CD14-positive monocyte (primary cell): ENCODE measurements at places on chromosomes 1 and 21.

- DNase-seq: no peak
Measured at GRCh38 chr1:116834595-116834994, 75.1 kb upstream of the PTGFRN start.

GRCh38 chr1:117093091-117093534 lies 28.4 kb downstream of the TRIM45 start:
- DNase-seq: no peak

DNA sequence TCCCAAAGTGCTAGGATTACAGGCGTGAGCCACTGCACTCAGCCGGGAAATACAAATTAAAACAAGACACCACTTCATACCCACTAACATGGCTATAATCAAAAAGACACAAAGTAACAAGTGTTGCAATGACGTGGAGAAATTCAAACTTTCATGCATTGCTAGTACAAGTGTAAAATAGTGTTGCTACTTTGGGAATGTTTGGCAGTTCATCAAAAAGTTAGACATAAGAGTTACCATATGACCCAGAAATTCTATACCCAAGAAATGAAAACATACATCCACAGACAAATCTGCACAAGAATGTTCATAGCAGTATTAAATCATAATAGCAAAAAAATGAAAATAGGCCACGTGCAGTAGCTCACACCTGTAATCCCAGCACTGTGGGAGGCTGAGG lies 16.4 kb downstream of the FOXJ3 start:
- DNase-seq: no peak

DNA sequence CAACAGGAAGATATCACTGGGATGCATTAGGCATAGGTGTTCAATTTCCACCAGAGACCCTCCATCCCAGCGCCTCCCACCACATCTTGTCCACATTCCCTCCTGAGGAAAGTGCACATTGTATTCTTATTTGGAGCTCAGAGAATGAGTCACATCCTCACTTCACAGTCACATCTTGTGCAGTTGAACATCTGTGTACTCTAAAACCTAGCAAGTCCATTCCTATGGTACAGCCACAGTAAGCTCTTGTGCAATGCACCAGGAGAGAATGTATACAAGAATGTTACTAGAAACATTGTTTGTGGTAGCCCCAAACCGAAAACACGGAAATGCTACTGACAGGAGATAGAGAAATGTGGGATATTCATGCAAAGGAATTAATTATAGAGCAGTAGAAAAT lies 1.6 kb upstream of the KDF1 start:
- DNase-seq: no peak

DNA sequence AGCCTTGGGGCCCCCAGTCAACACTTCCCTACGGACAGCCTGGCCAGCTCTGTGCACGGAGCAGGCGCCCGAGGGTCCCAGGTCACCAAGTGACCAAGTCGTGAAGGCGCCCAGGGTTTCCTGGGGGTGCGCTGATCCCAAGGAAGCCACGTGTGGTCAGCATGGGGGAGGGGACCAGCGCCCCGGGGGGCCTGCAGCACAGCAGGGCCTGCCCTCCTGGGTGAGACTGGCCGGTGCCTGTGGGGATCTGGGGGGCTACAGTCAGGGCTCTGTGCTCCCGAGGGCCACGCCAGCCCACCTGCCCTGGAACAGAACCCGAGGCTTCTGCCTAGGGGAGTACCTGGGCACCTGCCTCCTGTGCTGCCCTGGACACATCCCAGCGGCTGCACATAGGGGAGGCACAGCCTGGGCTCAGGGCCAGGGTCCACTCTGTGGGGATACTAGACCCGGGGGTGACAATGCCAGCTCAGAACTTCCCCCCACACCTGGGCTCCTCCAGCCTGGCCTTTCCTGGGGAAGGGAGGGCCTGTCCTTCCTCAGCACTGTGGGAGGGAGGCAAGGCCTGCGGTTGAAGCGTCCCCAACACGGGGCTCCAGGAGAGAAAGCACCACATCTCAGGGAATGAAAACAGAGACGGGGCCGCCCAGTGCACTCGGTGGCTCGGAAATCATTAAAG lies 6.2 kb upstream of the POFUT2 start:
- DNase-seq: no peak

DNA sequence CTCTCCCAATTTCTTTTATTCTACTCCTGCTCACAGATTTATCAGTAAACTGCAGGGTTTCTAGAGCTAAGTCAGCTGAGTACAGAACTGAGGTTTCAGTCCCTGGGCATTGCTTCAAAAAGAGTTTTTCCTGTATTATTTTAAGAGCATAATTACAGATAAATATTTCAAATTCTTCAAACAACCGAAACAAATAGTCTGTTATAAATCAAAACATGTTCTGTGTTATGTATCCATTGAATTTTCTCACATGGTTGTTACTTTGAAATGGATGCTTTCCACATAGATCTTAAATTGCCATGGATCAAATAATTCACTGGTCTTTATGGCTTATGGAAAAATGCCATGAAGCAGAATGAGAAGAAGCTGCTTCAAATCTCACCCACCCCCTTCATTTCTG lies 64.5 kb downstream of the LRRC8C start:
- no peak for DNase-seq

DNA sequence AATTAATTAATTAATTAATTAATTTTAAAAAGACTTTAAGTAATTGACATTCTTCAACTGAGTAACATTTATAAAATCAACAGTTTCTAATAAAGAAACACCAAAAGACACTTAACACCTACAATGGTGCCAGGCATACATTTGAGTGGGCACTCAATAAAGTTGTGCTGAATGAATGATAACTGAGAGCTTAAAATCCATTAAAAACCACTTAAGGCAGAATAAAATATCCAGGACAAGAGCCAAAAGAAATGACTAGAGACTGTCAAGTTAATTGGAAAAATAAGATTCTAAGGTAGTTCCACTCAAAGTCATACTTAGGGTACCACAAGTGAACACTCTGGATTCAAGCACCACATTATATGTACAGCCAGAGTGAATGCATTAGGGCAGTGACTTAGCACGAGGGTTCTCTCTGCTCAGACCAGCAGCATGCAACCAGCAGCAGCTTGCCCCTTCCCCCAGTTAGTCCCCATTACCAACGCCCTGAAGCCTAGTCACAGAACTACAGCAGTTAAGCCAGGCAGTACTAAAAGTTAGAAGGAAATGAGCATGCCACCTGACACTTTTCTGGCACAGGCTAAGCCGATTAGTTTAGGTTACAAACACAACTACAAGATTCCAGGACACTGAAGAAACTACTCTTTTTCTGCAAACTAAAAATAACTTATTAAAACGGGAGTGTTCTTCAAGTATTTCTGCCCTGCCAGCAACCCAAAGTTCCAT lies 46.5 kb downstream of the LUZP1 start:
- no peak for DNase-seq

DNA sequence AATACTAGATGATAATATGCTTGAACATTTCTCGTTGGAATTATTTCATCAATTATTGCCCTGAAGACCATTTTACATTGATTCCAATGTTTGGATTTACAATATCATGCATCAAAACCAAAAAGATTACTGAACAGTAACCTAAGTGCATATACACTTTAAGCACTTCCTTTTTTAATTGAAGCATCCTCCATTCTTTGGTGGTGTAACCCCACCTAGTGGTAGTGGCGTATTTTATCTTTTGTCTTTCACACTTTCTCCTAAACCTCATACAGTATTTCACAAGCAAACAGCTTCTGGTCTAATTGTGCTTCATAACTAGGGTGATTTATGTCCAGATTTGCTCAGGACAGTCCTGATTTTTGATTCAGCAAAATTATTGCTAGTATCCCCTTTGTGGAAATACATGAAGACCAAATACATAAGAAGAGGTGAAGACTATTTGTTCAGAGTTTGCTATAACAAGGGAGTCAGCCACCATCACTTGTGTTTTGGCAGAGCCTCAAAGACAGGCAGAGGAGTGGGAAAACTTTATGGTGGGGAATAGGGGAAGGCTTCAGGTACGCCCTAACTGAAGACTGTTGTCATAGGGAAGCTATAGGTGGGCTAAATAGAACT lies 3.4 kb upstream of the NVL start:
- peak; percentile 68 for DNase-seq

GRCh38 chr1:83970114-83970513 lies 28.8 kb downstream of the TTLL7 start:
- no peak for DNase-seq

DNA sequence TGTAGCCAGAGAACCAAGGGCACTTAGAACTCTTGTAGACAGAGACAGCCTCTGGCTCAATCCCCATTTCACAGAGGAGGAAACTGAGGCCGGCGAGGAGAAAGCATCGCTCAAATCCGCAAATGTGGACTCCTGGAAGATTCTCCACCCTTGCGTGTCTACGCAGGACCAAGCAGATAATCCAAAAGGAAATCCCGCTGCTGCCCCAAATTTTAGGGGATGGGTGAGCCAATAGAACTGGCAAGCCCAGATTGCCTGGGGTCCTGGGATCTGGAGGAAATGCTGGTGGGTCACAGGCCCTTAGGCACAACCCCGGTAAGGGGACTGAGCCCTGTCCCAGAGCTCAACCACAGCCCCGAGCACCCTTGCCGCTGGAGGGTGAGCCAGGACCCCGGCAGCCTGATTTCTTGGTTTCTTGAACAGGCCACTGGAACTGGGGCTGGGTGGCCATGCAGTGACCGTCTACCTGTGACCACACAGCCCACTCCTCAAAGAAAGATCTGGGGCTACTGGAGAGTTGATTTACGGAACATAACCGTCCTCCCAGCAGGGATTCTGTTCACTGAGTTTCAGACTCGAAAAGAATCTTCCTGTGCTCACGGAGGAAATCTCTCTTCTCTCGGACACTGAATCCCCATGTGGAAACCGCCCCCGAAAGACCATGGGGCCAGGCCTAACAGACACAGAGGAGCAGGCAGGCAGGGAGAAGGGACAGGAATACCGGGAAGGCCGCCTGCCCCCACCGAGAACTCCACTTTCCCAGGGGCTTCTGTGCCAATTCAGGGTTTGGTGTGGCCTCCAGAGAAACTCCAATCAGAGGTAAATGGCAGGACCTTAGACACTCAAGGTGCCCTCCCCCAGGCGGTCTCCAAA lies 238.4 kb downstream of the NPHP4 start:
- no peak for DNase-seq

- no peak for DNase-seq
Measured at GRCh38 chr1:31380181-31380580, 7.3 kb upstream of the FABP3 start.

DNA sequence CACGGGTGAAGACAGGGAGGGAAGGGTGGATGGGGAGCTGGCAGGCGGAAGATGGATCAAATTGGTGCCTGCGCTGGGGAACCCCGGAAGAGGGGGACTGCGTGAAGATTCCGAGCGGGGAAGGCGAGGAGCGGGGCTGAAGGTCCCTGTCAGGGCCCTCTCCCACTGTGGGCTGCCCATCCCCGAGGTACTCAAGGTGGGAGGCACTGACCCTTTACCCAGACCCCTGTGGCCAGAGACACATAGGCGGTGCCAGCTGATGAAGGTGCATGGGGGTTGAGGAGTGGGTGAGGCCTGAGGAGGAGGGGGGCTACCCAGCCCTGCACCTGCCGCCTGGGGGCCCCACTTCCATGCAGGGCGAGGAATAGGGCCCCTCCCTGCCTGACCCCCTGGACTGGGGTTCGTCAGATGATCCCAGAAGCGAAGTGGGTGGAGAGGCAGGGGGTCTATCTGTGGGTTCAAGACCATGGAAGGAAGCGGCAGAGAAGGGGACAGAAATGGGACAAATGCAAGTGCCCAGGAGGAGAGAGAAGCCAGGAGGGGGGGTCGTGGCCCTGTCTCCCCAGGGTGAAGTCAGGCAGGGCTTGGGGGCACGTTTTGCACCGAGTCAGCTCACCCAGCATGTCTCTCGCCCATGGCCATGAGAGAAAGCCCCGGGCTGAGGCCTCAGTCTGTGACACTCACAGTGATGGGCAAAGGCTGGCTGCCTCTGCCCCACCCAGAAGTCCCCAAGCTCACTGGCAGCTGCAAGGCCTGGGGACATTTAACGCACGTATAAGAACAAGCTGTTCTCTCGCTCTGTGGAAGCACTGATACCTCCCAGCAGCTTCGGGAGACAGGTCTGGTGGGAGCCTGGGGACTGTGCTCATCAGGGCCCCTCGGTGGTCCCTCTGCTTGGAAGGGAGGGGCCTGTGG lies 7.0 kb upstream of the MMEL1 start:
- DNase-seq: no peak

DNA sequence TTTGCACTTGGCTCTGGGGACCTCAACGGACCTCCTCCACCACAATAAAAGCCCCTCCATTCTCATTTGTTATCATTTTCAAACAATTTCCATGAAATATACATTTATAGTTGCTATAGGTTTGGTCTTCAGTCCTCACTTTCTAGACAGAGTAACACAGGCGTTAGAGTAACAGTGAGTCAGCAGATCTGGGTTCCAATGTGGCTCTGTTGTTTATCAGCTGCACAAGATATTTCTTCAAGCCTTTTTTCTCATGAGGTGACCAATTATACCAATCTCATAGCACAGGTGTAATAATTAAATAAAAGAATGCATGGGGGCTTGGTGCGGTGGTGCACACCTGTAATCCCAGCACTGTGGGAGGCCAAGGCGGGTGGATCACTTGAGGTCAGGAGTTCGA lies 32.8 kb upstream of the PSMB2 start:
- no peak for DNase-seq

- no peak for DNase-seq
Measured at GRCh38 chr1:33516891-33517567, 44.6 kb downstream of the ZSCAN20 start.

- no peak for DNase-seq
Measured at GRCh38 chr1:63276624-63277023, 45.7 kb upstream of the FOXD3 start.

GRCh38 chr21:34364921-34365320 lies 1.1 kb downstream of the KCNE2 start:
- DNase-seq: no peak

DNA sequence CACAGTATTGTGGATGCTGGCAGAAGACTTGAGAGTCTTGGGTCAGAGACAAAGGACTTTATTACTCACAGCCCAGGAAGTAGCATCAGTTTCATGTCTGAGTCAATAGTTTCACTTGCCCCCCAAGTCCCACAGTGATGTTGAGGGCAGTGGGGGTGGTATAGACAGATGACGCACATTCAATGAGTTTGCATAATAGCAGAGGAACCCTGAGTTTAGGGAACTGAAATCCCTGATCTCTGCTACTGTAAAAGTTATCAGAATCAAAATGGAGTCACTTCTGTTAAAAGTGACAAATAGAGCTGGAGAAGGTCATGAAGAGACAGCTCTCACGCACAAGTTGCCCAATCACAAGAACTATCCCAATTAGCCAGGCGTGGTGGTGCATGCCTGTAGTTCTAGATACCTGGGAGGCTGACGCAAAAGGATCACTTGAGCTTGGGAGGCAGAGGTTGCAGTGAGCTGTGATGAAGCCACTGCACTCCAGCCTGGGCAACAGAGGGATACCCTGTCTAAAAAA lies 11.5 kb upstream of the HCRTR1 start:
- peak; percentile 98 for DNase-seq

DNA sequence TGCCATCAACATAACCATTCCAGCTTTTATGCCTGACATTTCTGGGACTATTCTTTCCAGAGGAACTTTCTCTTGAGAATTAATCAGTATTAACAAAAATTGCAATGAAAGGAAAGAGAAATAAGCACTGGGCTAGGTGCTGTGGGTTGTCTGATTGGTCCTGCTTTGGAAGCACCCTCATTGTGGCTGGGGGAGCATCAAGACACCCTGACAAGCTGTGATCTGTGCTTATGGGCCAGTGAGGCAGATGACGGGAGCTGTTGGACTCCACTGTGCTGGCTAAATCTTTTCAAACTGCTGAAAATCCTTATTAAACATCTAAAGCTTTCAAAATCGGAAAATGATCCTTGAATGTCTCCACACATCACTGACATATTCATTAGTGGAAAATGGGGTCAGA lies 20.0 kb downstream of the UBASH3A start:
- DNase-seq: no peak

GRCh38 chr1:15955552-15955951 lies 20.3 kb downstream of the ZBTB17 start:
- DNase-seq: no peak
